ENCODE measurements at places on chromosomes 11 and 22.

DNA sequence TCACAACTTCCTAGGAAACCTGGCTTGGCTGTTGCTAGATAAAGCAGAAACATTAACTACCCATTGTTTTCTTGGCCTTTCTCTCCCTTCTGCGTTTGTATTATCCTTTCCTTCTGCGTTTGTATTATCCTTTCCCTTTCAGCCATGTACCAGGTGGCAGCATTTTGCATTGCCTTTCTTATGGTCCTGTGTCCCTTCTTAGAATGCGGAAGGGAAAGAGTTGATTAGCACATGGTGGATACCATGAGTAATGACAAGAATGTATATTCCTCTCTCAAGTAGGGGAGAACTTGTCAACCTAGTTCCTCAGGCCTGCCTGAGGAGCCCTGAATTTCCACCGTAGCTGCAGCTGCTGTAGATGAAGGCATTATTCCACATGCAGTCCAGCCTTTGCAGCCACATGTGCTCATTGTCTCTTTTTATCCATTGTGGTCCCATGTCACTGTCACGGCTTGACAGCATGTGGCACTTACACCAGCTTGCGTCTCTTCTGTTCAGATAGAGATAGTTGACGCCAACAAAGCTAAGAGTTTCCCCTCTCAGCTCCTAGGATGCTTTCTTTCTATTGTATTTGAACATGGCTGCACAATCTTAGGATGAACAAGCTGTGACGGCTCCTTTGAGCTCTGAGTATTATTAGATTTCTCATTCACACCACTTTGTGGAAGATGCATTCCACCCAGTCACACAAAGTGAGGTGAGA lies 44.8 kb downstream of the SLN start:
- no peak for DNase-seq

DNA sequence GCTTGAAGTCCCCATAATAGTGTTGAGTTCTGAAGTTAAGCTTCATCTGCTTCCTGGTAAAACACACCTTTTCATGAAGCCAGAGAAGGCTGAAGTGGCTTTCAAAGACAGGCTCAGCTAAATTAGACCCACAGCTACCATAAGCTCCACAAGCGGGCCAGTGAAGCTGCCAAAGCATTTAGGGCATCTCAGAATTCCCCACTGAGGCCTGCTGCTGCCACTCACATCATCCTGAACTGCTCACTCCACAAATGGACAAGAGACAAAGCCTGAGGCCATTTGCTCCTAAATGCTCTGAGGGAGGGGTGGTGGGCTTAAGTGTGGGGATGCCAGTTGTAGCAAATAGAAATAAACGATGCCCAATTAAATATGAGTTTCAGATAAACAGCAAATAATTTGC lies 14.6 kb downstream of the CCDC83 start:
- DNase-seq = no peak

- DNase-seq = no peak
These were observed 31.3 kb upstream of the YPEL1 start for GRCh38 chr22:21766691-21767462.

- DNase-seq = no peak
These were observed 9.4 kb downstream of the PGM2L1 start for GRCh38 chr11:74388678-74389327.

DNA sequence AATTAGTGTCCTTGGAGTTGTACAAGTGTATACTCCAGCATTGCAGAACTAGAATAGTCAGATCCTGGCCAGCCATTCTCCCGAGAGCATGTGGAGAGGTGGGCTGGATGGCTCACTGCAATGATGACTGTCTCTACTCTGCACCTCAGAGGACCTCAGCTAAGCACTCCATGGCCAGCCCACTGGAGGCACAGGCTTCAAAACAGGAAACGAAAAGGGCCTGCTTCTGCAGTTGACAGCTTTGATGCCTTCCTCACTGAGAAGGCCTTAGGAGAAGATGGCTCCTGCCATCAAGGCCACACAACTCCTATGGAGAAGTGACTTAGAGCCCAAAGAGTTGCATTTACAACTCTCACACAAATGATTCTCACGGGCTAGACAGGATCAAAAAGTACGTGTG lies 9.1 kb downstream of the POLD4 start:
- DNase-seq = no peak

- no peak for DNase-seq
These were observed 423 bp downstream of the PEX16 start for GRCh38 chr11:45917286-45917622.

DNA sequence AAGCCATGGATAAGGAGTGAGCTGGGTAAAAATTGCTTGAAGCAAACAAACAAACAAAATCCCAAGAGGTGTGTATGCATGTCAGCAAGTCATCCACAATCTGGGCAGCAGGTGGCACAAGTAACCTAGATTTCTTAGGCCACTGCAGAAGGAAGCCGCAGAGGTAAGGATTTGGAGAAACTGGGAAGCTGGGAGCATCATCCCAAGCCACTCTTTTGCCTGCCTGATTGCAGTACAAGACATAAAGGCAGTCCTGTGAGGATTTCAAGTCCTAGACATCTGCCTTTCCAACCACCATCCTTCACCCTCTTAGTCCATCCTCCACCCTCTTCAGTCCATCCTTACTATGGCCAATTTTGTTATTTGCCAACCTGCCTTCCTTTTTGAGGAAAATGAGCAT lies 67.2 kb upstream of the BMAL1 start:
- DNase-seq = peak; percentile 49

DNA sequence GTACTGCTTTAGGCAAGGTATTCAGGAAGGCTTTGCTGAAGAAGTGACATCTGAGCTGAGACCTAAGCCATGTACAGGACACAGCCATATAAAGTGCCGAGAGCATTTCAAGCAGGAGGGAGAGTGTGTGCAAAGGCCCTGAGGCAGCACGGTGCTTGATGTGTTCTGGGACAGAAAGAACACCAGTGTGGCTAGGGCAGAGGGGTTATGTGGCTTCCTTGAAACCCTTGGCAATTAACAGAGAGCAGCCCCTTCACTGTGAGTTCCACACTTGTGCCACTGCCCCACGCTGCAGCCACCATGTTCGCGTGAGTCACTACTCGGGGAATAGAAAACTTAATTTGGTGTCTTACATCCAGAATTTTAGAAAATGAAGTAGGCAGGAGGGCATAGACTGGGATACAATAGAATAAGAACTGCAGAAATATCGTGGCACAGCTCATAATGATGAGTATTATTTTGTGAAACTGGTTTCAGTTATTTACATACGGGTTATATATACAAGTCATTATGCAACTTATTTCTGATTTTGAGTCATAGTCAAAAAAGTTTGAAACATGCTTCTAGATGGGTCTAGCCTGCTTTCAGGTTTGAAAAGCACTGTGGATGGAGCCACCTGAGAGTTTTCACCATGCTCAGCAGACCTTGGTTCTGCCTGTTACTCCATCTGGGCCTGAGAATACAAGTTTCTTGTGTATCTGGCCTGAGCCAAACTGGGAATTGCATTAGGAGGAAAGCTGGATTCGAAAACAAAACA lies 11.8 kb downstream of the IL10RA start:
- DNase-seq = no peak

DNA sequence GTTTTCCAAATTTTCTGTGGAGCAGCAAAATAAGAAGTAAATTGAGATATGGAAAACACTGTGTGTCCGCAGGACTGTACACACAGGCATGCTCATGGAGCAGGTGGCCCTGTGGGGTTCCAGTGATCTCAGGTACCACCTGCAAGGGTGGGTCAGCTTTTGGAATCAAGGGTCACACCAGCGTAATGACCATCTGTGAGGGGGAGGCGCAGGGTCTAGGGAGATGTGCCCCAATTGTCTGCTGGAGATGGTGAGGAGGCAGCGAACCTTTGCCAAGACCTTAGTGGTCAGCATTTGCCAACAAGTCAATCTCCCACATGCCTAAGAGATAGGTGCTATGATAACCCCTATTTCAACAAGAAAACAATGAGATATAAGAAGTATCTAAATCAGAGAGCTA lies 49.4 kb downstream of the SHANK2 start:
- DNase-seq = no peak

DNA sequence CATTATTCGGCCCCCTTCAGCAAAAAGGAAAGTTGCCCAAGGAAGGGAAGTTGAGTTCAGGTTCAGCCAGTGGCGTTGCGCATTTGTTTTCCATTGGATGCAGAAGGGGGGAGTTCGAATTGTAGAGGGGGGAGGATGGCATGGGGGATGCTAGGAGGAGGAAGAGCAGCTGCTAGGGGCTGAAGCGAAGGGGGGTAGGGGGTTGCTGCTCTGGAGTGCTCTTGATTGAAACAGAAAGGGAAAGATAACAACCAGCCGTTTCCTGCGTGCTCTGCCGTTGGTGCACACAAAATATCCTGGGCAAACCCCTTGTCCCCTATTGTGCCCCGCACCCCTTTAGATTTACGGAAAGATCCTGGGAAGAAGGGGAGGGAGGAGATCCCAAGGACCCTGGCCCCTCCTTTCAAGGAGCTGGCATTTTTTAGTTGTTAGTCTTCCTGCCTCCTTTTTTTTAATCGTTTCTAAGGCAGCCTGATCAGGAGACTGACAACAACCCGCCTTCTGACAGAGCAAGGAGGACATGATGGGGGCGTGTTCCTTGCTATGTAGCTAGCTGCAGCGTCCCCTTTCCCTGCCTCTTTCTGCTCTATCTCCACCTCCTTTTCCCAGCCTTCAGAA lies 2.1 kb downstream of the KMT2A start:
- no peak for DNase-seq

- peak; percentile 66 for DNase-seq
These were observed 556.1 kb downstream of the SOX6 start for GRCh38 chr11:15800111-15800800.

DNA sequence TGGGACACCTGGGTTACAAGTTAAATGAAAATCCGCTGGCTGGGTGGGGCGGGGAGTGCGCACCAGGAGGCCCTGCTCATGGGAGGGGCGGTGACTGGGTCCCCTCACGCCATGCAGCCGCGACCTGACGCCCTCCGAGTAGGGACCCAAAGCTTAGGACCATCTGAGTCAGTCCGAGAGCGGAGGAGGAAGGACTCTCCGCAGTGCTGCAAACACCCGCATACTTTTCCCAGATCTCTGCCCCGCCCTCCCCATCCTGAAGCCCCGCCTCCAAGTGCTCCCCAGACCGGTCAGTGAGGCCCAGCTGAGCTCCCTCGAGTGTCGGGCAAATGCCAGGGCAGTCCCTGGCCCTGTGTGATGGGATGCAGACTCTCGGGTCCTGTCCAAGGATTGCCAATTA lies 6.6 kb upstream of the FLI1 start:
- DNase-seq = no peak

DNA sequence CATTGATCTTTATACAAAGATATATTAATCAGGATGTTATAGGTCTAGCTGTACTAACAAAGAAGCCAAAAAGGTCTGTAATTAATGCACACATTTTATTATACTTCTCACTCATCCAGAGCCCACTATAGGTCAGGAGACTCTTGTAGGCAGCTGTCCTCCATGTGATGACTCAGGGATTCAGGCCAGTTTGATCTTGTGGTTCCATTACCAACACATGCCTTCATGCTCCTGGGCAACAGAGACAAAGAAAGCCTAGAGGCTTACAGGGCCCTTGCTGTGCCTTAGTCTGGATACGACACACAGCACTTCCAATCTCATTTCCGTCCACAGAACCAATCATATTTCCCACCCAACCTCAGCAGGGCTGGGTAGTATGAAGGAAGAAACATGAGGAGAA lies 150.3 kb upstream of the NCAM1 start:
- no peak for DNase-seq

GRCh38 chr11:75816561-75817239 lies 1.7 kb downstream of the UVRAG start:
- DNase-seq = no peak

GRCh38 chr11:126284829-126285228 lies 1.9 kb downstream of the TIRAP start:
- DNase-seq = peak; percentile 38

DNA sequence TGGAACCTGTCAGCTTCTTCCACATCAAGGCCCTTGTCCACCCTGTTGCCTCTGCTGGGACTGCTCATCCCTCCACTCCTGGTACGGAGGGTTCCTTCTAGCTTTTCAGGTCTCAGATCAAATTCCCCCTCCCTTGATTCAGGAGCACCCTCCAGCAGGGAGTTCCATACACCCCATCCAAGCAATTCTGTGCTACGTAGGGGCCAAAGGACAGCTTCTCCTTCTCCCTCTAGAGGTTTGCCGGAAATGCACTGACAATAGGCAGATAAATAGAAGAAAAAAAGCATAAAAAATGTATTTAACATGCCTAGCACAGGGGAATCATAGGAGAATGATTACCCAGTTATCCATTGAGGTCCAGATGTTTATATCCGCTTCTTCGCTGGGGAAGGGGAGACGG lies 3.3 kb upstream of the CARD10 start:
- no peak for DNase-seq

DNA sequence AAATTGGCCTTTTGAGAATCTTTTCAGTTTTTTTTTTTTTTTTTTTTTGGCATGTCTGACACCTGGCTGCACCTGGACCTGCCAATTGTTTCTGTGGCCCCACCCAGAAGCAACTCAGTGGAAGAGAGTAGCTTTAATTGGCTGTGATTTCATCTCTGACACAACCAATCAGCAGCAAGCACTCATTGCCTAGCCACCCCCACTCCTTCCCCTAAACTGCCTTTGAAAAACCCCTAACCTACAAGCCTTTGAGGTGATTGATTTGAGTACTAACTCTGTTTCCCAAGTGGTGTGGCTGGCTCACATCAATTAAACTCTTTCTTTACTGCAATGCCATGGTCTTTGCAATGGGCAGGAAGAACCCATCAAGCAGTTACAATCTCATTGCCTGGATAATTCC lies 98.2 kb upstream of the CHORDC1 start:
- no peak for DNase-seq

DNA sequence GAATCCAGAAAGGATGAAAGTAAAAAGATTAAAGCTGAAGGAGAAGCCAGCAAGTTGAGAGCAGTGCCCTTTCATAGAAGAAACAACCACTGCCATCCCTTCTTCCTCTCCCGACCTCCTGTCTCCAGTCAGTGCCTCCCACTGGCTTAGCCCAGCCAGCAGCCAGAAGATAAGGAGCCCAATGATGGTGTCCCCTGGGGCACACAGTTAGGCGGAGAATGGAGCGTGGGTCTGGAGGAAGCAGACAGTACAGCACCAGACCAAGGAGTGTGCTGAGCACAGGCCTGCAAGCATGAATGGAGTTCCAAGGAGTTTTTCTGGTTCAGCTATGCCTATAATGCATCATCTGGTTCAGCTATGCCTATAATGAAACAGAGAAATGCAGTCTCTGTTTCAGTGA lies 54.3 kb upstream of the TNRC6B start:
- DNase-seq = no peak

DNA sequence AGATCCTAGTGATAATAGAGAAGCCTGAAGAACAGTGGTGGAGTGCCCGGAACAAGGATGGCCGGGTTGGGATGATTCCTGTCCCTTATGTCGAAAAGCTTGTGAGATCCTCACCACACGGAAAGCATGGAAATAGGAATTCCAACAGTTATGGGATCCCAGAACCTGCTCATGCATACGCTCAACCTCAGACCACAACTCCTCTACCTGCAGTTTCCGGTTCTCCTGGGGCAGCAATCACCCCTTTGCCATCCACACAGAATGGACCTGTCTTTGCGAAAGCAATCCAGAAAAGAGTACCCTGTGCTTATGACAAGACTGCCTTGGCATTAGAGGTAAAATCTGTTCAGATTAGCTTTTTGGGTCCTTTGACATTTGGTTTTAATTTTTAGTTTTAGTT lies 16.7 kb downstream of the CRKL start:
- DNase-seq = no peak

- DNase-seq = no peak
These were observed 253.7 kb upstream of the CHORDC1 start for GRCh38 chr11:90476442-90477007.

Measured in HS-27A (cell line).